NCI-H1048 (cell line): ENCODE measurements at places on chromosomes 16 and 17.

DNA sequence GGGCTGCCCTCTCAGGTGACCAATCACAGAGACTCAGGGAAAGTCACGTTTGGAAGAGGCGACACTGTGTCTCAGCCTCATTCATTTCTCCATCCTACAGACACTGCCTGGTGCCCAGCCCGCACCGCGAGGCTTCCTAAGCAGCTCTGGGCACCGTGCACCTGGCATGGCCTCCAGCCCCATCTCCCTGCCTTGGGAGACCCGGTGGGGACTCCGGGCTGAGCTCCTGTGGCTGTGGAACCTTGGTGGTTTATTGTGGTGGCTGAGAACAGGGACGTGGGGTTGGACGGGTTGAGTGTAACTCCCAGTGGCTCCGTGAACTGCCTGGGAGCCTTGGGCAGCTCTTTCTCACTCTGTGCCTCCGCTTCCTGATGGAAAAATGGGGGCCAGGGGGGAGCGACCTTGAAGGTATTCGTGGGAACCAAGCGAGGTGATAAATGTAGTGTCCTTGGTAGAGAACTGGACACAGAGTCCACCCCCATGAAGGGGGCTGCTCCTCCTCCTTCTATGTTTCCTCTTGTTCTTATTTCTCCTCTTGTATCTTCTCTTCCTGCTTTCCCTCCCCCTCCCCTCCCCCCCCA lies 215.4 kb downstream of the SEC14L1 start:
- no peak for DNase-seq

- no peak for DNase-seq
These were observed 531.8 kb upstream of the CDH5 start for GRCh38 chr16:65834688-65835087.

DNA sequence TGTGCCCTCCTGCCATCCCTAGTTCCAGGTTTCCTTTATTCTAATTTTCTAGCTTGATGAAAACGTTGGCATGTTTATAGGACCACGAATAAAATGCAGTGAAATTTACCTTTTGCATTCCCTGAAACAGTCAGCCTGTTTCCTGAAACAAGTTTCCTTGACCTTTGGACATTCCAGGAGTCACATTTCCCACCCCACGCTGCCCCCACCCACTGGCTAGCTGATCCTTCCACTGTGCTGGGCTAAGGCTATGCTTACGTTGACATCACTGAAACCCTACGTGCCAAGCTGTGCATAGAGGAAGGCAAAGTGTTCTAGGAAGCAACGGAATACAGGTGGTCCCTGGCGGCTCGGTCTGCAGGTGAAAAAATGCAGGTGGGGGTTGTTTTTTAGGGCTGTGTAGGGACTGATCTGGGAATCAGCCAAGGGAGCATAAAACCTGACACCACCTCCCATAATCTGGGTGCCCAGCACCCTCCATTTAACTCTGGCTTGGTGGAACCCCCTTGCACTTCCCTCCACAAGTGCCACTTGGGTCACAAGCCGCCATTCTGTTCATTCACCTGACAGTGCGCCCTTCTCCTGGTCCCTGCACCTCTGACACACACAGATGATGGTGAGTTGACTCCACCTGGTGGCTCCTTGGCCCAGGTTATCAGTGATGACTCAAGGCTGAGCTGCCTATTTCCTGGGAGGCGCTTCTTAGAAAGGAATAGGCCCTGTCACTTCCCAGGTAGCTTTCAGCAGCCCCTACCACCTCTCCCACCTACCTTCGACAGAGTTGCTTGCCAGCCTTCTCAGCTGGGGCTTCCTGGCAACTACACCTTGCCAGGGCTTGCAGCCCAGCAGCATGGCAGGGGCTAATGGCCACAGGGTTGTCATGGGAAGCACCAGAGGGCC lies 83.7 kb downstream of the N4BP1 start:
- no peak for DNase-seq

DNA sequence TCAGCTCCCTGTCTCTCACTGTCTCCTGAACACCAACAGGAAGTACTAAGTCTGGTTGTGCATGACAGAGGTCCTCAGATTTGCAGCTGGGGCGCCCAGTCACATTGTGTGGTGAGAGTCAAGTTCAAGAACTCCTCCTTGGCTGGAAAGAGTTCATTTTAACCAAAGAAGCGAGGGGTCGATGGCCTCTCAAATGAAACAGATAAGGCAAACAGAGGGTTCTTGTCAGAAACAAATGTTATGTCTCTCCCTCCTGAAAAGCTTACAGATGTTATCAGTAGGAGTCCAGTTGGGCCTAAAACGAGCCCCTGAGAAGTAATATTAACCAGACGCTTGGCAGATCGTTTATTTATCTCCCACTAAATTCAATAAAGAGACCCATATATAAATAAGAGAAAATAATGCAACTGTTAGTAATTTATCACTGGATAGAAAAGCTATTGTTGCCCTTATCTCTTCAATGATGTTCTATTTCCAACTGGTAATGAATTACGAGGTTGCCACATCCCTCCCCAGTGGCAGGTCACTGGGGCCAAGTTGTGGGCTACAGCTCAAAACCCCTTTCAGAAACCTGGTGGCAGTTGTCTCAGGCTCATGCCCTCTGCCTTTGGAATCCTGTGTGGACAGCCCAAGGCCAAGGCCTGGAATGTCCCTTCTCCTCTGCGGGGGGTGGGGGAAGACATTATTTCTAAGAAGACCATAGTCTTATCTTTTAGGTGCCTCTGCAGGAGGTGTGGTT lies 307.5 kb upstream of the DYNLRB2 start:
- no peak for DNase-seq

- no peak for DNase-seq
These were observed 378.3 kb downstream of the CPPED1 start for GRCh38 chr16:12425134-12425941.

- no peak for DNase-seq
These were observed 54.2 kb upstream of the MAP3K14 start for GRCh38 chr17:45370949-45371413.

GRCh38 chr16:25018972-25019617 lies 3.9 kb upstream of the ARHGAP17 start:
- DNase-seq, result no peak

GRCh38 chr17:588519-588918 lies 126.1 kb downstream of the VPS53 start:
- no peak for DNase-seq

DNA sequence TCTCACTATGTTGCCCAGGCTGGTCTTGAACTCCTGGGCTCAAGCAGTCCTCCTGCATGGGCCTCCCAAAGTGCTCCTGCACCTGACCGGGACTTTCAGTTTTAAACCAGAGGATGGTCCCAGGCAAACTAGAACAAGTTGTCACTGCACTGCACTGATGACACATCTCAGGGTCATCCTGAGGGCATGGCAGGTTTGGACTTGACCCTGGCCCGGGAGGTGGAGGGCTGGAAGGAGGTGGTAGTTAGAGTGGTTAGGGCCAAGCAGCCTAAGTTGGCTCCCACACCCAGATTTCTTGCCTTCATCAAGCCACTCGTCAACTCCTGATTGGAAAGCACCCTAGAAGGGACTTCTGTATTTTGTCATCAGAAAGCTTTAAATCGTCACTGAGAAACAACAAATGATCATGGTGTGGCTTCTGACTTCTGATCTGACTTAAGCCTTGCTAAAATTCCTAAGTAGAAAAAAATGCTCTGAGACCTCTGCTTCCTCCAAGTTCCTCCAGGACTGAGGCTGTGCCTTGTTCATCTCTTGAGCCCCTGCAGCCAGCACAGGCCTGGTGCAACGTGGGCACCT lies 43.5 kb downstream of the EMP2 start:
- DNase-seq, result no peak

DNA sequence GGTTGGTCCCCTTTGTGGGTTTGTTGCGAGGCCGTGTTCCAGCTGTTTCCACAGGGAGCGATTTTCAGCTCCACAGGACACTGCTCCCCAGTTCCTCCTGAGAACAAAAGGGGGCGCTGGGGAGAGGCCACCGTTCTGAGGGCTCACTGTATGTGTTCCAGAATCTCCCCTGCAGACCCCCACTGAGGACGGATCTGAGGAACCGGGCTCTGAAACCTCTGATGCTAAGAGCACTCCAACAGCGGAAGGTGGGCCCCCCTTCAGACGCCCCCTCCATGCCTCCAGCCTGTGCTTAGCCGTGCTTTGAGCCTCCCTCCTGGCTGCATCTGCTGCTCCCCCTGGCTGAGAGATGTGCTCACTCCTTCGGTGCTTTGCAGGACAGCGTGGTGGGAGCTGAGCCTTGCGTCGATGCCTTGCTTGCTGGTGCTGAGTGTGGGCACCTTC lies 27.3 kb upstream of the STH start:
- no peak for DNase-seq

DNA sequence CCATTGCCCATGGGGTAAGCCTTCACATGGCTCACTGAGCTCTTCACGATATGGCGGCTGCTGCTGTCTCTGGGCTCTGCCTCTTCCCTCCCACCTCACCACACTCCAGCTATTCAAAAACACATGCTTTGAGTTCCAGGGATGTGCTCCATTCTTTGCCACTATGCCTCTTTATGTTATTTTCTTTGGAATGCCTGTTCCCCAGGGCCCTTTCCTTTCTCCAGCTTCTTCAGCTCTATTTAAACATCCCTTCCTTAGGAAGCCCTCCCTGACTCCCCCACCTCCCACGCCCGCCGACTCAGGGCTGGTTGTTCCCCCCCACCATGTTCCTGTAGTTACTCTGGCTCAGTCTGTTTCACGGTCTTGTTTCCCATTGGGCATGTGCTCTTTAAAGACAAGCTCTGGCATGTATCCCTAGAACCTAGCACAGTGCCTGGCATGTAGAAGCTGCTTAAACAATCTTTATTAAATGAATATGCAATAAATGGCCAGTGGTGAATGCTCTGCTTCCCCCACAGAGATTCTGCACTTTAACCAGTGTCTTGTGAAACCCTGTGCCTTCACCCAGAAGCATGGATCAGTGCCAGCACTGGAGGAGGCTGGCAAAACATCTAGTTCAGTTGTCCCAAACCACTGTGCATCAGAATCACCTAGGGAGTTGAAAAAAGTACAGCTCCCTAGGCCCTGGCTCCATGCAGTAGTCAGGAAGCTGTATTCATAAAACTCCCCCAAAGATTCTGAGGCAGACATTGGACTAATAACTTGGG lies 6.9 kb downstream of the MYCBPAP start:
- DNase-seq, result no peak
